Activated T-helper 1 cell treated with anti-CD3 and anti-CD28 coated beads, Interleukin-12 subunit alpha, Interleukin-12 subunit beta, Interleukin-2, Interleukin-4 antibody, amounts not matched to agents 30 ng/mL and 10 ng/mL and 1 ng/mL, durations not matched to agents 14 hours and 24 hours and 36 hours (primary cell): ENCODE measurements at places on chromosomes 7 and 10.
A peak's percentile ranks its signal among the peaks of the same experiment; 100 is the strongest.

DNA sequence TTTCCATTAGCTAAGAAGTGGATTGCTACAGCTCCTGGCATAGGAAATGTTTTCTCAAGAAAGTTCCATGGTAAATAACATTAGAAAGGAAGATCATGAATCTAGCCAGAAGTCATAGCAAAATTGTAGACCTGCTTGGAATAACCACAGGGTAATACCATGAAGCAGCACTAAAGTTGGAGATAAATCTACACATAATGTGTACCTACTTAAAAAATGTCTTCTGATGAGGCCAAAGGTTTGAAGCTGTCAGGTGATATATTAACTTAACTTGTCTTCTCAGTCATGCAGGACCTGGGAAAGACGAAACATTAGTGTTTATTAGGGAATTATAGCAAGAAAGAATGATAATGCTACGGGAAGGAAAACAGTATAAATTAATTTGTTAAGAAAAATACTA lies 6.3 kb downstream of the CISD1 start:
- DNase-seq = no peak
- no peaks in the 10 kb centered on the region for H3K27me3 ChIP-seq
- H3K4me3 ChIP-seq = no peak overlapping the region
- H3K27ac ChIP-seq = no peak overlapping the region
- peaks cover 12% of the 10 kb centered on the region for H3K36me3 ChIP-seq
- H3K4me1 ChIP-seq = peaks cover 15% of the 10 kb centered on the region

DNA sequence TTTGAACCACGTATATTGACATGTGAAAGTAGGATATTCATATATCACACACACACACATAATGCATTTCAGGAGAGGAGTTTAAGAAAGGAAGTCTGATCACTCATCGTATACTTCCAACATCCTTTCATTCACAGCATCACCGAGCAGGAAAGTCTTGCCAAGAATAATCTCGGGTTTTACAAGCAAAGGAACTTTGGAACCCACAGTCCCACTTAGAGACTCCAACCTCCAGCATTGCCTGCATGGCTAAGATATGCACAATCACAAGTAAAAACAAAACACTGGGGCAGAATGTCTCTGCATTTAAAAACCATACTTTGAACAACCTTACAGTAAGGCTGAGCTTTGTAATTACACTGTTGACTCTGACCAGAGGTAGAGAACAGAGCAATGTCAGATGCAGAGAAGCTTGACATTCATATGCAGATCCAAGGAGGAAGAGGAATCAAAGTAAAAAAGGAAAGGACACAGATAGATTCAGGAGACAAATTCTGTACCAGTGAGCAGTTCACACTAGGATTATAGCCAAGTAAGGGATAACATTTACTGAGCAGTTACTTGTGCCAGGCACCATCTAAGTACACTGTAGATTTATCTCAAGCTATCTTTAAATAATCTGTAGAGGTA lies 14.8 kb downstream of the THSD7A start:
- no peak for DNase-seq
- no peak overlapping the region for H3K27ac ChIP-seq
- no peaks in the 10 kb centered on the region for H3K4me1 ChIP-seq
- H3K4me3 ChIP-seq = no peak overlapping the region
- no peaks in the 10 kb centered on the region for H3K36me3 ChIP-seq
- H3K27me3 ChIP-seq = no peaks in the 10 kb centered on the region

DNA sequence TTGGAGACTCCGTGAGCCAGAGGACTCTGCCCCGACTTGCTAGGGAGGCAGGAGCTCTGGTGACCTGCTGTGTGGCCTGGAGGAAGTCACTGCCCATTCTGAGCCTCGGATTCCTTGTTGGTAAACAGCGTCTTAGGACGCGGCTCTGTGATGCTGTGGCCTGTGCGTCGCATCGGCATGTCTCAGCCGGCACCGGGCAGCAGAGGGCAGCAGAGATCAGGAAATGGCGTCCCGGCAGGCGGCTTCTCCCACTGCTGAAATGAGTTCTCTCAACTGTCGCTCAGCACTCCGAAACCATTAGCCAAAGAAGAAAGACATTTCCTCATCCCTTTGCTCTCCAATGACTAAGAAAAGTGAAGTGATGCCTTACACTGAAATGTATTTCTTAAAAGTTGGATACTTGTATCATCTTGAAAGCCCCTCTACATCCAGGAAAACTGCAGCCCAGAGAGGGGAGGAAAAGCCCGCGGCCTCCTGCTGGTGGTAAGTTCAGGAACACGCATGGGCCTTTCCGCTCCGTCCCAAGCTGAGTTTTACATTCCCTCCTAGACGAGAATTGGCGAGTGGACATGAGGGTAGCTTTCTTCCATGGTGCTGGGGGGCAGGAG lies 91.7 kb downstream of the WDR11 start:
- no peak overlapping the region for H3K4me3 ChIP-seq
- H3K4me1 ChIP-seq = peaks cover 13% of the 10 kb centered on the region
- DNase-seq = peak; percentile 65
- no peak overlapping the region for H3K27ac ChIP-seq
- no peaks in the 10 kb centered on the region for H3K36me3 ChIP-seq

- H3K36me3 ChIP-seq = no peaks in the 10 kb centered on the region
- no peak for DNase-seq
- no peak overlapping the region for H3K4me3 ChIP-seq
- no peak overlapping the region for H3K27ac ChIP-seq
- peaks cover 7% of the 10 kb centered on the region for H3K27me3 ChIP-seq
Measured at GRCh38 chr10:51629934-51630639, 69.3 kb downstream of the CSTF2T start.

DNA sequence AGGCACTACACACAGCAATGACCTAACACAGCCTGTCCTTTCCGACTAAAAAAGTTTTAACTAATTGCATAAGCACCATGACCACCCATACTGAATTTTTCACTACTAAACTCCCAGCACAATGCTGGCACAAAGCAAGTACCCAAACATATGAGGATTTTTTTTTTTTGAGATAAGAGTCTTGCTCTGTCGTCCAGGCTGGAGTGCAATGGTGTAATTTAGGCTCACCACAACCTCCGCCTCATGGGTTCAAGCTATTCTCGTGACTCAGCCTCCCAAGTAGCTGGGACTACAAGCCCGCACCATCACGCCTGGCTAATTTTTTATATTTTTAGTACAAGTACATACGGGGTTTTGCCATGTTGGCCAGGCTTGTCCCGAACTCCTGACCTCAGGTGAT lies 5.1 kb downstream of the UBE2H start:
- peaks cover 3% of the 10 kb centered on the region for H3K27me3 ChIP-seq
- peaks cover 17% of the 10 kb centered on the region for H3K4me1 ChIP-seq
- DNase-seq = no peak
- H3K36me3 ChIP-seq = peaks cover 12% of the 10 kb centered on the region
- no peak overlapping the region for H3K4me3 ChIP-seq

GRCh38 chr7:38637957-38638356 lies 6.8 kb upstream of the AMPH start:
- peaks cover 7% of the 10 kb centered on the region for H3K27me3 ChIP-seq
- no peak for DNase-seq

- H3K4me1 ChIP-seq = peaks cover 27% of the 10 kb centered on the region
- H3K27ac ChIP-seq = peak overlapping the region; percentile 36
- H3K4me3 ChIP-seq = no peak overlapping the region
- H3K27me3 ChIP-seq = no peaks in the 10 kb centered on the region
Measured at GRCh38 chr7:128322040-128322643, 21.6 kb downstream of the RBM28 start.

DNA sequence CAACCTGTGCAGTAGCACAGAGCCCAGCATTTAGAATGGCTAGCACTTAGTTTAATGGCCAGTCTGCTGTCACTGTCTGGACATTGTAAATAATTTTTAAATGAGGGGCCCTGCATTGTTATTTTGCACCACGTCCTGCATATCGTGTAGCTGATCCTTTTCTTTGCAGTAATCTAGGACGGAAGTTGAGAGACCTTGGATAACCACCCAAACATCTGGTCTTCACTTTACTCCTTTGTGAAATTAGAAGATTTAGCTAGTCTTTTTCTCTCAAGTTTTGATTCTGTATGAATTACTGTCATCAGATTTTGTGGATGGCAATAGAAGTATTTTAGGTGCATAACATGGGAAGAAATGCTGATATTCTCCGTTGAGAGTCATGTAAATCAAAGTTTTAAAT lies 1.9 kb downstream of the MIOS start:
- H3K27me3 ChIP-seq = no peaks in the 10 kb centered on the region
- H3K4me1 ChIP-seq = peaks cover 42% of the 10 kb centered on the region
- H3K4me3 ChIP-seq = peak overlapping the region; percentile 88
- peaks cover 29% of the 10 kb centered on the region for H3K36me3 ChIP-seq
- DNase-seq = no peak
- no peak overlapping the region for H3K27ac ChIP-seq

DNA sequence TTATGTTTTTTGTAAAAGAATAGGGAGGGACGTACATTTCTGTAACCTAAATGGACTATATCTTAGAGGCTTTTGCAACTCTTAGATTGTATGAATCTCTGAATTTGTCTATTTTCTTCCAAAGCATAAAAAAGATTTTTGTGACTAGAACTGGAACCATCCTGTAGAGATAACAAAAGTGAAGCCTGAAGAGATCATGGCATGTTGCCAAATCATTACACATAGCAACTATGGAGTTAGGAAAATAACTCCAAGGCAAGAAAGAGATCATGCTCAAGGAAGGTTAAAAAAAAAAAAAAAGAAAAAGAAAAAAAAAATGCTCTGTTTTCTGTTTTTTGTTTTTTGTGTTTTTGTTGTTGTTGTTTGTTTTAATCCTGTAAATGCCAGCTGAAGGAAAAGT lies 567.7 kb upstream of the ZWINT start:
- no peaks in the 10 kb centered on the region for H3K36me3 ChIP-seq
- no peak overlapping the region for H3K4me3 ChIP-seq
- H3K4me1 ChIP-seq = no peaks in the 10 kb centered on the region
- no peak for DNase-seq
- H3K27me3 ChIP-seq = no peaks in the 10 kb centered on the region

DNA sequence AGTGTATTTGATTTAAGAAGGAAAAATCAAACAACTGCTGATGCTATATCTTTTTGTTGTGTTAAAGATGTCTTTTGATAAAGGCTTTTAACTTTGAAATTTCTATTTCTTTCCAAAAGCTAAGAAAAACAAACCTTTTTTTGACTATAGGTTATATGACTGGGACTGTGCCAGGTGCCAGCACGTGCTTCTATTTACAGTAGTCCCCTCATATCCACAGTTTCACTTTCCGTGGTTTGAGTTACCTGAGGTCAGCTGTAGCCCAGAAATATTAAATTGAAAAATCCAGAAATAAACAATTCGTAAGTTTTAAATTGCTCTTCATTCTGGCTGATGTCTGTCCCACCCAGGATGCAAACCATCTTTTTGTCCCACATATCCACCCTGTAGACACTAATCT lies 104.3 kb downstream of the BBS9 start:
- no peaks in the 10 kb centered on the region for H3K36me3 ChIP-seq
- H3K27ac ChIP-seq = no peak overlapping the region
- H3K27me3 ChIP-seq = peaks cover 2% of the 10 kb centered on the region

- no peak overlapping the region for H3K4me3 ChIP-seq
- no peak for DNase-seq
- H3K36me3 ChIP-seq = peaks cover 50% of the 10 kb centered on the region
- H3K27me3 ChIP-seq = no peaks in the 10 kb centered on the region
- no peak overlapping the region for H3K27ac ChIP-seq
Measured at GRCh38 chr7:99898836-99899235, 20.5 kb downstream of the TRIM4 start.

- peaks cover 7% of the 10 kb centered on the region for H3K27me3 ChIP-seq
- H3K4me3 ChIP-seq = no peak overlapping the region
- no peak overlapping the region for H3K27ac ChIP-seq
- DNase-seq = no peak
- no peaks in the 10 kb centered on the region for H3K4me1 ChIP-seq
- H3K36me3 ChIP-seq = no peaks in the 10 kb centered on the region
Measured at GRCh38 chr10:86244297-86245014, 122.1 kb downstream of the GRID1 start.

- peaks cover 11% of the 10 kb centered on the region for H3K27me3 ChIP-seq
- H3K4me3 ChIP-seq = no peak overlapping the region
- no peaks in the 10 kb centered on the region for H3K4me1 ChIP-seq
- H3K27ac ChIP-seq = no peak overlapping the region
- H3K36me3 ChIP-seq = no peaks in the 10 kb centered on the region
- no peak for DNase-seq
Measured at GRCh38 chr7:151178236-151178635, 8.8 kb downstream of the ASB10 start.

GRCh38 chr10:12062754-12063482 lies 5.8 kb upstream of the DHTKD1 start:
- no peak for DNase-seq
- peaks cover 9% of the 10 kb centered on the region for H3K4me1 ChIP-seq
- H3K27me3 ChIP-seq = no peaks in the 10 kb centered on the region
